Stimulated activated CD4-positive, alpha-beta T cell treated with anti-CD3 and anti-CD28 coated beads, Interleukin-1b, Interleukin-23, amount 100 ng/mL, for 1 hour (primary cell): ENCODE measurements at places on chromosomes 5 and 9.

DNA sequence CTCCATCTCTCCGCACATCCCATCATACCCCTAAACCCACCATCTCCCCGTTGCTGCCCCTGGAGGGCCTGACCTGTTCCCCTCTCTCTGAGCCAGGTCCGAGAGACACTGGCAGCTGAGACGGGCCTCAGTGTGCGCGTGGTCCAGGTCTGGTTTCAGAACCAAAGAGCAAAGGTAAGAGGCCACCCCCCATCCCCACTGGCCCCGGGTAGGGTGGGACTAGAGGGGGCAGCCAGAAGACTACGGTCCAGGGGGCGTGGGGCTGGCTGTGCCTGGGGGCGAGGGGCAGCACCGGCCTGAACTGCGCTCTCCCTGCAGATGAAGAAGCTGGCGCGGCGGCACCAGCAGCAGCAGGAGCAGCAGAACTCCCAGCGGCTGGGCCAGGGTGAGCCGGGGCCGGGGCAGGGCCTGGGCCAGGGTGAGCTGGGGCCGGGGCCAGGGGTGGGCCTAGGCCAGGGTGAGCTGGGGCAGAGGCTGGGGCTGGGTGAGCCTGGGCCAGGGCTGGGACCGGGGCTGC lies 79.8 kb downstream of the LMX1B start:
- no peak for DNase-seq

GRCh38 chr5:154411338-154411737 lies 34.5 kb upstream of the SAP30L start:
- no peak for DNase-seq

DNA sequence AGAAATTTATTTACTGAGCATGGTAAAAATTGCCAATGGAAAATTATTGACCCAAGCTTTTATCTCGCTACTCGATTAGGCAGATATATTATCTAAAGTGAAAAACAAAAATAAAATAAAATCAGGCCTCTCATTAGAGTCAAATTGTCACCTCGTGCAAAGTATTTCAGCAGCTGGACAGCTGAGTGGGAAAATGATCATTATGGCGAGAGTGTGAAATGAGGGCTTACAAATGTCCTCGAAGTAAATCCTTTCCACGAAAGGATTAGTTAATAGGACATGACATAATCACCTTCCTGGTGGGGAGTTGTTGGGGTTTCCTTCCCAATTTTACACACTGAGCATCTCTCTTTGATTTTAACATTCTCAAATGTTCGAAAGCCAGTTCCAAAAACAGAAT lies 5.4 kb upstream of the DPYSL3 start:
- DNase-seq = no peak

GRCh38 chr5:146006470-146007190 lies 70.3 kb downstream of the SH3RF2 start:
- DNase-seq = no peak

DNA sequence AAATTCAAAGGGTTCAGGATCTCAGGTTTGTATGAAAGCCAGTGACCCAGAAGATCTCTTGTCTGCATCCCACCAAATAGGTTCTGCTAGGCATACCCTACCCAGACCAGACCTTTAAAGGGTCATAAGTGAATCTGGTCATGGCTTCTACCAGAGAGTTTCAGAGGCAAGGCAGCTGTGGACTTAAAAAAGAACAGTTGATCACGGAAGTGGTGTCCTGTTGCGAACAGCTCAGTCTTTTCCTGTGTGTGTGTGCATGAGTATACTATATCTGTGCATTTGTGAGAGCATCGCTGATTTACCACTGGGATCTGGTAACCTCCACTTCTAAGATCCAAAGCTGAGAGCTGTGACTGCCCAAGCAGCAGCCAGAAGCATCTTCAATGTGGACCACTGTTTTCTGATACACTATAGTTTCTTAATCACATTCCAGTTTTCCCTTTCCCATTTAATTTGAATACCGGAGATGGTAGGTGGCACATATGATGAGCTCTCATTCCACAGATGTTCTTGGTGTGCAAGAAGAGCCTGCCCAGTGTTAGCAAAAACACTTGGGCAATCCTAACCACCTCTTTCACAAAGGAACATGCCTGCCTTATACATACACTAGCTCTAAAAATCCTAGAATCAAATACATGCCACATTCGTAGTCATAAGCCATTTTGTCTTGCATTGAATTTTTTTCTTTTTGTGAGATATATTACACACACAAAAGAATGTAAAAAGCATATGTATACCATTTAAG lies 36.2 kb upstream of the OR2S2 start:
- no peak for DNase-seq

- no peak for DNase-seq
Observed at GRCh38 chr5:67902497-67902830, 313.1 kb upstream of the PIK3R1 start.
